ENCODE measurements at places on chromosomes 13 and 19.

GRCh38 chr19:39512988-39513387 is 2.0 kb upstream of the SELENOV start:
- DNase-seq, result no peak

DNA sequence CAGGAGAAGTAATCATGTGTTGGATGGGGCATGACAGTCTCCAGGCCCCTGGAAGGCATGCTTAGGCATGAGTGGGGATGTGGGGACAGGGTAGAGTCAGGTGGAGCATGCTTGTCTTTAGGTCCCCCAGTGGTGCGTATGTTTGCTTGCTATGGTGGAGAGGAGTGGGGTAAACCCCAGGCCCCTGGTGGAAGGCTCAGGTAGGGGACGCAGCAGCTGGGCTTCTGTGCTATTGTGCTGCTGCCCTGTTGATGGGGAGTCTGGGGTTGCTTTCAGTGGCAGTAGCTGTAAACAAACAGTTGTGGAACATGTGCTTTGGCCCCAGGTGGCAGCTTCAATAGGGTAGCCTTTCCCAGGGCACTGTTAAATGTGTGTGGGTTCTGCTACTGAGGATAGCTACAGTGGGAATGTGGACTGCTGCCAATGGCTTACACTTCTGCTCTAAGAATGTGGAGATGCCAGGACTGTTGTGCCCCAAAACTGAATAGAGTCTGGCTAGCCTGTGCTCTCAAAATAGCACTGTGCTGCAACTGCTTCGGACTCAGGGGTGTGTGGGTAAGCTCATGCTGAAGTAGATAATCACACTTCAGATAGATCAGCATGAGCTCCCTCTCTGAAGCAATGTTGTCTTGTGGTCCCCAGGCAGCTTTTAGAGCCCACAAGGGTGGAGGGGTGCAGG is 1257.3 kb downstream of the DIAPH3 start:
- DNase-seq, result no peak

GRCh38 chr13:43077906-43078305 is 54.5 kb downstream of the DNAJC15 start:
- DNase-seq, result no peak

DNA sequence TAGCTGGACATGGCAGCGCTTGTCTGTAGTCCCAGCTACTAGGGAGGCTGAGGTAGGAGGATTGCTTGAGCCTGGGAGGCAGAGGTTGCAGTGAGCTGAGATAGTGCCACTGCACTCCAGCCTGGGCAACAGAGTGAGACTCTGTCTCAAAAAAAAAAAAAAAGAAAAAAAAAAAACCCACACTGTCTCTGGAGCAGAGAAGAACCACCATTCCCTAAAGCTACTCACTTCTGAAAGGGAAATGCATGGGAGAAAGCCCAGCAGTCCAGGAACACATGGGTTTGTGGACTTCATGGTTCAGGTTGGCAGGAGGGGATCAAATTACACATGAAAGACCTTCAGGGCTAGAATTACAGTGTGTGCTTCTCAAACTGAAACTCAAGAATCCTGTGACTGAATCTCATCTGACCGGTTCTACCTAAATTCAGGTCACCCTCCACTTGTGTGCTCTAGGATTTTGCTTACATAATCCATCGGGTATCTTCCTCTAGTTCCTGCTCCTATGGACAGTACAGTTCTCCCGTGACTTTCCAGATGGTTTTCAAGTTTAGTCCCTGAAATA is 30.2 kb upstream of the CPB2 start:
- DNase-seq, result peak; percentile 97

GRCh38 chr19:13056052-13056660 is 46.5 kb downstream of the LYL1 start:
- DNase-seq, result no peak

DNA sequence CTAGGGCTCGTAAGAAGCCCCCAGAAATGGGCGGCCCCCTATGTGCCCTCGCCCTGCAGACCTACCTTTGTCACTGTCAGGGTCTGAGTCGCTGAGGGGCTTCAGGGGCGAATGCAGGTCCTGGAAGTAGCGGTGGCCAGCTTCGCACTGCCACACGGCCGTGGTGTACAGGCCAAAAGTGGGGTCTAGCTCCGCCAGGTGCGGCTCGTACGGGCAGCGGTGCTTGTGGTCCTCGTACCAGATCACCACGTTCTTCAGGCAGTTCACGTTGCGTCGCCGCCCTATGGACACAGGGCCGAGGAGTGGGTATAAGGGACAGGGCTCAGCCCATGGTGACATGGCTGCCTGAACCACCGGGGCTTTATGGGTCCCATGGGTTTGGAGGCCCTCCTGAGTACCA is 9.8 kb downstream of the ZNF653 start:
- no peak for DNase-seq

- DNase-seq, result no peak
These were observed 97.2 kb downstream of the SUCLA2 start for GRCh38 chr13:47903836-47904235.

DNA sequence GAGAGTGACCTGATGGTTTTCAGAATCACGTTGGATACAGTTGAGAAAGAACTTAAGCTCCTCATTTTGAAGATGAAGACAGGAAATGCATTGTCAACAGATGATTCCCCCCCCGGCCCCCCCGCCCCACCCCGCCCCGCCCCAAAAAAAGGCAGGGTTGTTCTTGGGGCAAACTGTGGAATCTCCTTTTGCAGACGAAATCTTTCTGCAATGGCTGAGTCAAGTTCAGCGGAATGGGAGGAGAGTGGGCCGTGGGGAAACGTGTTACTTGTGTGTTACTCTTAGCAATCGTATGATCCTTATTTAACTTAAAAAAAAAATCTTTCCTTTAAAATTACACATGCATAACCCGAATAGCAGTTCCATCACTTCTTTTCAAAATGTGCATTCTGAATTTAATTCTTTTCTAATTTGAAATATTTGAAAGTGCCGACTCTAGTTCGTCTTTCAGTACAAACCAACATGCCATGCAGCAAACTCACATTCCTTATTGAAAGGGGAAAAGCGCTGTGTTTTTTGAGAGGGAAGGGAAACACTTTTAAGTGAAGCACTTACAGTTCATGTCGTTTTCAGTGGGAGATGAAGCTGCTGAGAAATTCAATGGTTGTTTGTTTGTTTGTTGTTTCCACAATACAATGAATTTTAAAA is 348.5 kb upstream of the ARGLU1 start:
- no peak for DNase-seq

- DNase-seq, result no peak
These were observed 437.2 kb downstream of the LIG4 start for GRCh38 chr13:107778094-107778493.

GRCh38 chr19:1220976-1221903 is 15.7 kb downstream of the STK11 start:
- no peak for DNase-seq

DNA sequence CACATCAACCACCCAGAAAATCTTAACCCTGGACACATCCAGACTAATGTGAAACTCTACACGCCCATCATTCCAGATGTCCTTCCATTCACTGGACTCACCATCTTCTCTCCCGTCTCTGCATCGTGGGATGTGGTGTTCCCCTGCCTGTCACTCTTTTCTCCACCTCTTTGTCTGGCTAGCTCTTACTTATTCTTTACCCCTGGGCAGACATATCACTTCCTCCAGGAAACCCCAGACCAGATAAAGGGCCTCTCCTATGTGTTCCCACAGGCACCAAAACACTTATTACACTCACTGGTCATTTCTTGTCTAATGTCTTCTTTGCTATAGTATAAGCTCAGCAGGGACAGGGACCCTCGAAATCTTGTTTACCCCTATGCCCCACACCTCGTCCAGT is 109.3 kb upstream of the IPO5 start:
- DNase-seq, result no peak

GRCh38 chr19:13241231-13242104 is 91.3 kb downstream of the IER2 start:
- DNase-seq, result no peak

- DNase-seq, result no peak
These were observed 61.5 kb upstream of the TDRD3 start for GRCh38 chr13:60335531-60335930.

DNA sequence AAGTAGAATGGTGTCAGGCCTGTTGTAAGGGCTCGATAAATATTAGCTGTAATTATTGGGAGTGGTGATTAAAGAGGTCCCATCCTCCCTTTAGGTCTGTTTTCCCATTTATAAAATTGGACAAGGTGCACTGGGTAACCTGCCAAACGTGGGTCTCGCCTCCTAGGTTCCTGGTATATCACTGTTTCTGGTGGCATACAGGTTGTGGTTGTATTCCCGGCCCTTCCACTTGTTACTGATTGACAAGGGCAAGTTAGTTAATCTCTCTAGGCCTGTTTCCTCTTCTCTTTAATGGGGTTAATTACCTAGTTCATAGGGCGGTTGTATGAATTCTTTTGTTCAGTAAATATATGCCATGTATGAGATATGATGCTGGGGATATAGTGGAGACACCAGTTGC is 1.5 kb downstream of the PPP2R1A start:
- no peak for DNase-seq

- no peak for DNase-seq
These were observed 10.3 kb downstream of the ZNF787 start for GRCh38 chr19:56110515-56111448.

- no peak for DNase-seq
These were observed 394.0 kb downstream of the DLEU7 start for GRCh38 chr13:50449465-50449864.

GRCh38 chr19:29467824-29468401 is 57.9 kb upstream of the VSTM2B start:
- DNase-seq, result peak; percentile 71

GRCh38 chr13:97228850-97229521 is 6.9 kb downstream of the MBNL2 start:
- no peak for DNase-seq

GRCh38 chr19:38674388-38675171 is 27.1 kb downstream of the ACTN4 start:
- no peak for DNase-seq

DNA sequence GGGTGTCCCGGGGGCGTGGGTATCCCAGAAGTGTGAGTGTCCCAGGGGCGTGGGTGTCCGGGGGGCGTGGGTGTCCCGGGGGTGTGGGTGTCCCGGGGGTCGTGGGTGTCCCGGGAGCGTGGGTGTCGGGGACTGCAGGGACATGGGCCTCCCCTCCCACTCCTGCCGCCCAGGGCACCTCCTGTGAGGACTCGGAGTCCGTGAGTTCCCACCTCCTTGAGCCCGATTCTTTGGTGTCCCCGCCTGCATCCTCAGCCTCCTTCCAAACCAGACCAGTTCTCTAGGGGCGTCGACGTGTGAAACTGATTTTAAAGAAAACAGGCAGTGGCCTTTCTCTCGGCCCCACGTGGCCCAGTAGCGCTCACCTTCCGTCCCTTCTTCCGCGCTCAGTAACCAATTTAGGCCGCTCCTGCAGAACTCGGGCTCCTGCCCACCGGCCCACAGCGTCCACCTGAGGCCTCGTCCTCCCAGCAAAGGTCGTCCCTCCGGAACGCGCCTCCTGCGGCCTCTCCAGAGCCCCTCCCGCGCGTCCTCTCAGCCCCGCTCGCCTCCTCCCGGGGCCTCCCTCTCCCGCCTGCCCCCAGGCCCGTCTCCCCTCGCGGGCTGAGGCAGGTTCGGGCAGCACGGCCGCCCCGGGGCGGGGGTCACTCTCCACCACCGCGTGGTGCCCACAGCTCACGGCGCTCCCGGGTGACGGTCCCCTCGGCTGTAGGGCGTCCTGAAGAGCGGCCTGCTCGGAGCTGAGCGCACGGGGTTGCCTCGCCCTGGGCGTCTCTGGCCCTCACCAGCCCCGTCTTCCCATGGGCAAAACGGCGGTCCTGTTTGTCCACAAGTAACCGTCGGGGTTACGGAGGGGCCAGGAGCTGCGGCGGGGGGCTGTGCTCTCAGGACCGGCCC is 3.8 kb downstream of the F7 start:
- DNase-seq, result peak; percentile 54

- no peak for DNase-seq
These were observed 16.0 kb downstream of the CRTC1 start for GRCh38 chr19:18699403-18700054.

- no peak for DNase-seq
These were observed 713.5 kb downstream of the DIAPH3 start for GRCh38 chr13:59450229-59450628.

GRCh38 chr19:33781996-33782395 is 14.7 kb upstream of the KCTD15 start:
- no peak for DNase-seq

DNA sequence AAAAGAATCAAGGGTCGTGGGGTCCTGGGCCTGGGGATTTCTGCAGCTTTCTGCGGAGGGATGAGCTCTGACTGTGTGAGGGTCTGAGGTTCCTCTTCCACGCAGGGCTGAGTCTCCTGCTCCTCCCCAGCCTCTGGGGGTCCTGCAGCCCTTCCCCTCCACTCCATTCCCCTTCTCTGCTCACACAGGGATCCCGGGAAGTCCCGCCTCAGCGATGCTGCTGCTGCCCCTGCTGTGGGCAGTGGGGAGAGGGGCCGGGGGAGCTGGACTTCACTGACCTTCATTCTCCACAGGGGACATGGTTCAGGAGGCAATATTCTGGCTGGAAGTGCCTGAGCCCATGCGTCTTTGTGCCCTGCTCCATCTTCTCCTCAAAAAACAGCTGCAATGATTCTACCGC is 26.2 kb upstream of the CD33 start:
- no peak for DNase-seq

GRCh38 chr19:10431943-10432735 is 11.8 kb downstream of the PDE4A start:
- DNase-seq, result peak; percentile 7

- DNase-seq, result peak; percentile 94
These were observed at the start of gene SH2D3A for GRCh38 chr19:6767357-6768235. SH2D3A (minus strand) TSS chr19:6767435; CDS start chr19:6763748, 3,687 bp downstream.

- DNase-seq, result peak; percentile 92
These were observed at the start of gene RELB for GRCh38 chr19:45001087-45001739. RELB (plus strand) TSS chr19:45001464; CDS start chr19:45001580, 116 bp downstream.

DNA sequence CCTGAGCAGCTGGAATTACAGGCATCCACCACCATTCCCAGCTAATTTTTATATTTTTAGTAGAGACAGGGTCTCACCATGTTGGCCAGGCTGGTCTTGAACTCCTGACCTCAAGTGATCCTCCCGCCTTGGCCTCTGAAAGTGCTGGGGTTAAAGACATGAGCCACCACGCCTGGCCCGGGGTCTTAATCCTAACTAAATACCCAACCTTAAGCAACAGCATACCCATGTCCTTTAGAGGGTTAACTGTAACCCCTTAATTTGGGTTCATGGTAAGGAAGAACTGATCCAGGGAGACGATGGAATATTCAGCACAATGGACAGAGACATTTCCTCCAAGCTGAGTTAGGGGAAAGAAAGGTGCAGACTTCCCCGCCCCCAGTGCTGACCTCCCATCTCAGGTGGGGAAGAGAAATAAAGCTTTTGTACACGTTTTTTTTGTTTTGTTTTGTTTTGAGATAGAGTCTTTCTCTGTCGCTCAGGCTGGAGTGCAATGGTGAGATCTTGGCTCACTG is 8.7 kb upstream of the GALP start:
- DNase-seq, result no peak

DNA sequence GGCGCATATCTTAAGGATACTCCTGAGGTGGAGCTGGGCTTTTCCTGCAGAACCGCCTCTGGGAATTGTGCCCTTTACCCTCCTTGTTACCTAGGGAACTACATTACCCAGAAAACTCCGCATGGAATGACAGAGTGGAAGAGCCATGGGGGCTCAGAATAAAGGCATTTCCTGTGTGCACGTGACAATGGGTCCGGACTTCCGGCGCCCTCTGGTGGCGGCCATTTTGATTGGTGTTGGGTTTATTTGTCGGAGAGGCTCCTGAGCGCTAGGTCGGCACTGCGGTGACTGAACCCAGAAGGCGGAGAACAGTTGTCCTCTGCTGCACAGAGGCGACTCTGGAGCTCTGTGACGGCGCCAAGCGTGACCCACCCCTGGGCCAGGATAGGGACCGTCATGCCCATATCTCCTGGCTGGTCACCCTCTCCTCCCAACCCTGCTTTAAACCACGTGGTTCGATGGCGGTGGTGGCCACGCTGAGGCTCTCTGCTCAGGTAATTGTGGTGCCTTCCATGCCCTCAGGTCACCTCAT is at the start of gene ZNF587B:
Gene ZNF587B, plus strand, starts transcription at position 229 of the 532 bp plus-strand sequence. Its CDS starts 230 bp downstream, at position 459.
- peak; percentile 12 for DNase-seq

GRCh38 chr13:98796798-98797197 is 44.3 kb upstream of the SLC15A1 start:
- DNase-seq, result no peak
